T follicular helper cell (primary cell): ENCODE measurements at places on chromosomes 5 and 9.

DNA sequence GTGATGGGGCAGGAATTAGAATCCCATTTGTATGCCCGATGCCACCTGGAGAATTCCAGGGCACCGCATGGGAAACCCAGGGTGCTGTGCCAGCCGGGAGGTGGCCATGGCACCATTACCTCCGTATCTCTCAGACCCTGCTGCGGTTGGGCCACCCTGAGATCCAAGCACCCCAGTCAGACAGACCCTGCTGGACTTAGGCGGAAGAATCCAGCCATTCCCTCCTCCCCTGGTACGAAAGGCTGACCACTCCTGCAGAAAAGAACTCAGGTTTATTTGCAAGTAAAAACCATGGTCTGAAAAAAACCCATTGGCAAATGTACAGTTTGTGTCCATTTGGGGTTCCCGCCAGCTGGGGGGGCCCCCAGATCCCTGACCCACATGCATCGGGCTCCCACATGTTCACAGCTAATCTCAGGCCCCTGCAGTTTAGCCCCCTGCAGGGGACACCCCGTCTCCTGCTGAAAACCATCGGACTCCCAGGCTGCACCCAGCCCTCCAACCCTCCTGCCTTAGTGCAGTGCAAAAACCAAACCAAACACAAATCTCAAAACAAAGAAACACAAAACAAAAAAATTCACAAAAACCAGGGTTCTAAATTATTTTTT is 23.6 kb upstream of the SARDH start:
- DNase-seq = no peak

DNA sequence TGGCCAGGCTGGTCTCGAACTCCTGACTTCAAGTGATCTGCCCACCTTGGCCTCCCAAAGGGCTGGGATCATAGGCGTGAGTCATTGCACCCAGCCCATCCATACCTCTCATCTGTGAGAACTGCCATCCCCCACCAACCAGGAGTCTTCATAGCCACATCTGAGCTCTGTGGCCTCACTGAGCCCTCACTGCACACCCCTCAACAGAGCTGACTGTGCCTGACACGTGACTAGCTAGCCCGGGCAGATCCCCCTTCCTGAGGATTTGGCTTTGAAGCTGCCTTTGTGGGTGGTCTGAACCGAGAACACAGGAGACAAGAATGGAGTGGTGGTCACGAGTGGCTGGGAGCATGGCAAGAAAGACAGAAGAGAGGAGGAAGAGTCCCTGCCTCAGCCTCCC is 15.6 kb downstream of the AK8 start:
- DNase-seq = no peak

GRCh38 chr9:130844044-130844451 is 9.0 kb downstream of the ABL1 start:
- no peak for DNase-seq

DNA sequence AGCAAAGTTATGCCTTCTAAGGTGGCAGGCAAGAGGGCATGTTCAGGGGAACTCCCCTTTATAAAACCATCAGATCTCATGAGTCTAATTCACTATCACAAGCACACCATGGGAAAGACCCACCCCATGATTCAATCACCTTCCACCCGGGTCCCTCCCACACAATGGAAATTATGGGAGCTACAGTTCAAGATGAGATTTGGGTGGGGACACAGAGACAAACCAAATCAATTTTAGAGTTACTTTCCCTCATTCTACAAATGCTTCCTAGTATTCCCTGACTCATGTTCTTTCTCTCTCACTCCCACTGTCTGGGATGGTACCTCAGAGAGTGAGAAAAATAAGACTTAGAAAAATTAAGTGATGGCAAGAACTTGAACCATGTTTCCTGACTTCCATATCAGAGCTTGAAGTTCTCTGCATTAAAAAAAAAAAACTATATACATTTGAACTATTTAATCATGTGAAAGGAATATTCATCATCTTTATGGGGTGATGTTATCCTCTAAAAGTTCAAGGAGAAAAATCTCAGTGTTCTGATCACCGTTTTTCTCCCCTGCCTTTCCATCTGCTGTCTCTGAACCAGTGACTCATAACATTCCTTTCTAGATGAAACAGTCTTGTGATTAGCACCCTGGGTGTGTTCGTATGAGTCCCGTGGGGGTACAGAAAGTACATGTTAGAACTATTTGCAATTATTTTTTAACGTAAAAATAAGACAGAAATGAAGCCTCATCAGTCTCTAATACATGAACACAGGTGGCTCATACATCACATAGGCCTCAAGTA is 282.9 kb downstream of the SLF1 start:
- DNase-seq = no peak

DNA sequence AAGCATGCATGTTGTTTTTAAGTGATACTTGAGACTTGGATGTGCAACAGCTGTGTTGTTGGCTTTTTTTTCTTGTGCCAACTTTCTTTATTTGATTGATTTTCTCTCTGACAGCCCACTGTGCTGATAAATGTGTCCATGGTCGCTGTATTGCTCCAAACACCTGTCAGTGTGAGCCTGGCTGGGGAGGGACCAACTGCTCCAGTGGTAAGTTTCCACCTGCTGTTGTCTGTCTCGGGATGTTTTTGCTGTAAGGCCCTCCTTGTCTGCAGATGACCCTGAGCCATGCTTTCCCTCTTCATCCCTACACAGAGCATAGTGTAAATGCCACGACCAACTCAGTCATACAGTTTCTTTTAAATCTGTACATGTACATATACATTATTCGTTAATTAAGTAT is 79.2 kb downstream of the MEGF10 start:
- DNase-seq = no peak
